Tibial nerve (tissue), 4 donors: ENCODE measurements at places on chromosomes 1 and 21.

GRCh38 chr1:52727114-52727586 is 897 bp downstream of the ZYG11B start:
- DNase-seq, result no peak

DNA sequence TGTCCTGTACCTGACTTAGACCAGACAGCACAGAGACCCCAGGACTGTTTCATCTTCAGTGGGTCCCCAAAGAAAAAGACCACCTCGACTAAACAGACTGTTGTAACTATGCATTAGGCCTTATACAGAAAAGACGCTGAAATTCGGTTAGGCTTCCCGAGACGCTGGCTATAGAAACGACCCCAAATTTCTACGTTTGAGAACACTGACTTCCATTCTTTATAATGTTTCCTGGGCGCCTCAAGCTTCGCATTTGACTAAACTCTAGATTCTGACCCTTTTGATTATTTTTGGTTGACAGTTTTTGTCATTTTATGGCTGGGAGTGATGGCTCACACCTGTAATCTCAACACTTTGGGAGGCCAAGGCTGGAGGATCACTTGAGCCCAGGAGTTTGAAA is 986 bp upstream of the TRAPPC10 start:
- no peak for DNase-seq

DNA sequence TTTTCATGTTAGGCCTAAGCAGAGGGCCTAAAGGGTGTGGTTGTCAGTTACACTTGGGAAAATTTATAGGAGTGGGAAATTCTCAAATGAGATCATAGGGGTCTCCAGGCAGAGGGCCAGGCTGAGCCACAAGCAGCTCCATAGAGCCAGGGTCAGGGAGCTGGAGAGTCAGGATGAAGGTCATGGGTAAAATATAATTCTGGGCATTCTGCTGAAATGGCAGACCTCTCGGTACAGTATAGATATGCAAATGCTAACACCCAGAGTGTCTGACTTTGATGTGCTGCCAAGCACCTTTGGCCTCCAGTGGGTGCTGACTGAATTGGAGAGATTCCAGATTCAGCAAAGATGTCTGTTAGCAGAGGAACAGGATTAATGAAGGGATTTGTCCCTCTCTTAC is 40.1 kb downstream of the DNM3 start:
- DNase-seq, result no peak

DNA sequence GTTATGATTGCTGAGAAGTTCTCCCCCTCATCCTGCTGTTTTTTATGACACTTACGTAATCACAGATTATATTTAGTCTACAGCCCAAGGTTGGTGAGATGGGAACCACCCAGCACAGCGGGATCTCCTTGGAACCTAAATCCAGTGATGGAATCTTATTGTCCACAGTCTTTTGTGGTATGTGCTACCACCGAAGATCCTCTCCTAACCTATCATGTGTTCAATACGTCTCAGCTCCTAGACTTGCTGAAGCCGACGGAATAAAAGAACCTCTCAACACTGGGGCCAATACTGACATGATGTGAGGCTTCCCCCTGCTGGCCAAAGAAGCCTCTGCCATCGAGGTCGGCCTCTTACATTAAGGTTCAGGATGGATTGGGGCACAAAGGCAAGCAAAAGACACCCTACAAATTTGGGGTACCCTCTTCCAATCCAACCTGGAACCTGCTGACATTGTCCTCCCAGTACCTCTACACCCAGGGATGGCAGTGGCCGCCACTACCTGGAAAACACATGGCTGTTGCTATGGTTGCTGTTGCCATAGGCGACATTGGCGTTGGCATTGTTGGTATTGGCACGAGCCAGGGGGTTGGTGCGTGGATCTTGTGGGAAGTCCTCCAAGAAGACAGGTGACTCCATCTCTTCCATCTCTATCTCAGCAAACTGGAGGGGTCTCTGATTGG is 19.4 kb upstream of the KIF21B start:
- DNase-seq, result peak; percentile 40

DNA sequence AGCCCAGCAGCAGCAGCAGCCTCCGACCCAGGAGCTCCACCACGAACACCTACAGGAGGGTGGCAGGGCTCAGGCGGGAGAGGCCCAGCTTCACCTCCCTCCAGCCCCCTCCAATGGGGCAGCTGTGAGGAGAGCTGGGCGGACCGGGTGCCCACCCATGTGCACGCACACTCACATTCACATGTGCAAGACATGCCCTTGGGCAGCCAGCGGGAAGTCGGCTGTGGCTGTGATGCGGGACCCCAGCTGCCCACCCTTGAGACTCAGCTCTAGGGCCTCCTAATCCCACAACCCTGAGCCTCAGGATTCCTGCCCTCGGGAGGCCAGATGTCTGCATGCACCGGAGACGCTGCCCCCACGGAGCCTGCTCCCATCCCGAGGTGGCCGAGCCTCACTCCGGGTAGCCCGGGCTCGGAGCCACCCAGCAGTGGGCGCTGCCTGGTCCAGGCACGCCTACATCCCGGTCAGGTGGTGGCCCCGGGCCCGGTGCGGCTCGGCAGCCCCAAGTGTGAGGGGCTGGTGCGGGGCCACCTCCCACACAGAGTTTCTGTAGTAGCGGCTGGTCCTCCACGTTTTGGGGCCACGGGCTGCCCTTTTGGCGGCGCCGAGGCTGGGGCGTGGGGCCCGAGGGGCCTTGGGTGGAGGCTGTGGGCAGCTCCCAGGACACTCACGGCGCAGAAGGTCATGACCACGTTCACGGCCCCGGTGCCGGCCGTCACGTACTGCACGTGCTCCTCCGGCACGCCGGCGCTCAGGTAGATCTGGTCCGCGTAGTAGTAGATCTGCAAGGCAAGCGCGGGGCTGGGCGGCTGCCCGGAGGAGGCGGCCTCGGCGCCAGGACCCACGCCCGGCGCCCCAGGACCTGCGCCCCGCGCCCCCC is 12.9 kb upstream of the SLC2A7 start:
- DNase-seq, result no peak

DNA sequence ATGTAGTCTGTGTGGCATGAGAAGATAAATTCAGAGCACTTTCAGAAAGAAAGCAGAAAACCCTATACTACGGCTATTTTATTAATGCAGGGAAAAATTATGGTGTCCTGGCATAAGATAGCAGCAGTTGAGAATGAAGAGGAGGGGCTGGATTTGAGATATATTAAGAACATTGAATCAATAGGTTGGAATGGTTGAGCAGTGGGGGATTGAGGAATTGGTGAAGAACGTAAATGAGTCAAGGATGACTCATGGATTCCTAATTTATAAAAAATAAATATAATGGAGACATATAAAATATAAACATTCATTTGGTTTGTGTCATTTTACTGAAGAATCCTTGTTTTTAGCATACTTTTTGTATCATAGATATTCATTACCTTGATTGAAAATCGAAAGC is 234.3 kb upstream of the ADAMTS5 start:
- no peak for DNase-seq

DNA sequence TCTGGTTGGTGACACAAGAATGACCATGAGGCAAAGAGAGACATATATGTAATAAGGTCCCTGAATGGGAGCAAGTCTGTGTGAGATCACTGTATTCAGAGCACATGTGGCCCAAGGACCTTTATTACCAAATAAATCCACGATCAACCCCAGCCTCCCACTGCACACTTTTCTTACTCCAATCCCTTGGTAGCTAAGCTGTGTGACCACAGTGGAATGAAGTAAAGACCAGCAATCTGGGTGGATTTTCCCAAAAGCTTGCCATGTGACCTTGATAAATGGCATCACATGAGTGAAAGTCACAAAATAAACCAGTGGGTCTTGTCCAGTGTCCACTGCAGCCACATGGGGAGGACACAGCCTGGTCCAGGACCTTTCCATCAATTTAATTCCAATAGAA is 36.7 kb upstream of the TLR5 start:
- DNase-seq, result no peak

GRCh38 chr21:38488640-38489270 is 9.5 kb downstream of the ERG start:
- no peak for DNase-seq

DNA sequence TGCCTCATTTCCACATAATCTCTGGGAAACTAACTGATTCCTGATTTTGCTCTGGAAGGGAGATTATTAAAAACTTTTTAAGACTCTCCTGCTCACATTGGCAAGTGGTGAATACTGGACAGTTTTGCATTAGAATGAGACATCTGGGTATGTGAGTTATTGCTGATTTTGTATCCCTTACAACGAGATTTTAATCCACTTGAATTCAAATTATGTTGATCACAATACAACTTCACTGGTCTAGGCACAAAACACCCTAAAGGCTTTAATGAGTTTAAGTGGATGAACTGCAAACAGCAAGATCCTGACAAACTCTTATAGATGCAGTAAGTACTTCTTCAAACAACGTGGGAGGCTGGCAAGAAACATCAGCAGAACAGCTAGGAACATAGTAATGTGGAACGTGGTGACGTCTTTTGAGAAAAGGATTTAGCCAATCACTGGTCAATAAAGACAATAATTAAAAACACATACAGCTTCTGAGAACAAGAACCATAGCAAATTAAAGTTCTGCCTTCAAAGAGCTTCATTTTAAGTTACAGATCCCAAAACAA is 10.2 kb upstream of the LYPLAL1 start:
- no peak for DNase-seq

GRCh38 chr1:164735315-164736052 is 176.5 kb downstream of the PBX1 start:
- DNase-seq, result no peak

DNA sequence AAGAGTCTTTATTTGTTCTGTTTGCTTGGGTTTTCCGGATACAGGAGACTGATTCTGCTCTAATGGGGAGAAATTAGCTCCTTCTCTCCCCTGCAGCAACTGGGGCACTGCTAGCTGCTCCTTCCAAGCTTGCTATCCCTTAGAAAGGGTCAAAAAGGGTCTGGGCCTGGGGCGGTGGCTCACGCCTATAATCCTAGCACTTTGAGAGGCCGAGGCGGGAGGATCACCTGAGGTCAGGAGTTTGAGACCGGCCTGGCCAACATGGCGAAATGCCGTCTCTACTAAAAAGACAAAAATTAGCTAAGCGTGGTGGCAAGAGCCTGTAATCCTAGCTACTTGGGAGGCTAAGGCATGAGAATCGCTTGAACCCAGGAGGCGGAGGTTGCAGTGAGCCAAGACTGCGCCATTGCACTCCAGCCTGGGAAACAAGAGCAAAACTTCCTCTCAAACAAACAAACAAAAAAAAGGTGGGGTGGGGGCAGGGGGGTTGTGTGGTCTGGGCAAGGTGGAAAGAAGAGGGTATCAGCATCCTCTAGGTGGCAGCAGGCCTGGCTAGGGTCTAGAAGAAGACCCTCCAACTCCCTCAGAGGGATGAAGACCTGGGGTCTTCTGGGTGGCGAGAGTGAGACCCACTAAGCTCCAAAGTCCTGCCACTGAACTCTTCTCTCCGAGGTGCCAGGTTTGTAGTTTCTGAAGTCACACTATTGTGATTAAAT is 15.4 kb upstream of the TBX15 start:
- DNase-seq, result no peak

- no peak for DNase-seq
Observed at GRCh38 chr1:10903821-10904220, 107.4 kb upstream of the CASZ1 start.

- no peak for DNase-seq
Observed at GRCh38 chr1:178537382-178538090, 24.6 kb downstream of the TEX35 start.

DNA sequence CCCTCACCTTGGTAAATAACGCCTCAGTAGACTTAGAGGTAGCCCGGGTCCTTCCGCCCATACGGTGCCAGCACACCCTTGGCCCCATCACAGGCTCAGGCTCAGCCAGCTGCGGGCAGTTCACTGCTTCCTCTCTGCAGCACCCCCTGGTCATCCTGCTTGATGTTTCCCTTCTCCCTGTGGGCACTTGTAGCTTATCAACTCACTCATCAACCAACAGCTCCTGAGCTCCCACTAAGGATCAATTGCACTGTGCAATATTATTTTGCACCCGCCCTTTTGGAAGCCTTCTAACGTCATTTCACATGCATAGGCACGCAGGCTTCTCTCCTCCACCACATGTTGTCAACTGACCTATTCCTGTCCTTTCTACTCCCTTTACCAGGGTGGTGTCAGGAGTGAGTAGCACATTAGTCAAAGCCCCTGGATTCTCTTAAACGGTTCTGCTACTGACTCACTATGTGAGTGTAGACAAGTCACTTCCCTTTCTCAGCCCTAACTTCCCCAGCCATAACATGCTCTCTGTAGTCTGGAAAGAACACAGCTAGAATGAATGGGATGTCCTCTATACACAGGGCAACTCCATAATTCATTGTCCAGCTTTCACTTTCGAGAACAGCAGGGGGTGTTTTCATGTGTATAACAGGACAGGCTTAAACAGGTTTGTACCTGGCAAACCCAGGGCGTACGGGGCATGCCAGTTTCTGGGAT is 47.1 kb upstream of the IRF2BP2 start:
- no peak for DNase-seq

DNA sequence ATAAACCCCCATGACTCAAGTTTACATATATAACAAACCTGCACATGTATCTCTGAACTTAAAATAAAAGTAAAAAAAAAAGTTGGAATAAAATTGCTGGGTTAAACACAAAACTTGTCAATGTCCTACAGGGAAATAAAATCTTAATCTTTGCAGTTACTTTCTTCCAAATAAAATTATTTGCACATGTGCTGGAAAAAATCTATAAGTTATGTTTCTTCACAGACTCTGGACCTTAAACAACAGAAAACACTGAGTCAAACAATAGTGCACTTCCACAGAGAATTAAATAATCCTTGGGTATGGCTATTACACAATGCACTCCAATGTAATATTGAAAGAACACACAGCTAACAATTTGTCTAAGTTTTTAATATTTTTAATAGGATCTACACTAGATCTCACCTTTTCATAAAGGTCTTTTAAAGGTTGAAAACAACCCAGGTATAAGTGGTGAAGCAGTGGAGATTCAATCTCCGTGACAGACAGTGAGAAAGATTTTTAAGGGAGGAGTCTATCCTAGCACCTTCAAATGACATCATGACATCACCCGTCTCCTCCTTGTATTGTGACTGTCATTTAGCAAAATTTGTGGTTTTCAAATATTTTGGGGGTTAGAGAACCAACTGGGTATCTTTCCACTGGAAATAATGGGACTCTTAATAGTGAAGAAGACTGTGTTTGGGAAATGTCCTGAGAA is 25.2 kb upstream of the FGGY start:
- DNase-seq, result no peak

- DNase-seq, result no peak
Observed at GRCh38 chr1:21184276-21184675, 7.6 kb upstream of the EIF4G3 start.

DNA sequence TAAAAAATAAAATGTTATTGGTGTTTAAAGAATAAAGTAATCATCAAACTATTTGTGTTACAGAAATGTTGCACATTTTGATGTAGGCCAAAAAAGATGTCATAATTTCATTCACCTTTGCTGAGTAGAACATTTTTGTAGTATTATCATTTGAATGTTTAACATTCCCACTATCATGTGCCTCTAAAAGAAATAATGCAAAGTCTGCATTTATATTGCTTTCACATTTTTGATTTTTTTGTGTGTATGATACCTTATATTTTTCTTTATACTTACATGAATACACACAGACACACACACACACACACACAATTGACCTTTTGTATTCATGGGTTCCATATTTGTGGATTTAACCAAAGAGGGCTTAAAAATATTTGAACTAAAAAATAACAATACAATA is 544.2 kb upstream of the ZRANB2 start:
- DNase-seq, result no peak
